ENCODE measurements at places on chromosomes 5 and 9.

DNA sequence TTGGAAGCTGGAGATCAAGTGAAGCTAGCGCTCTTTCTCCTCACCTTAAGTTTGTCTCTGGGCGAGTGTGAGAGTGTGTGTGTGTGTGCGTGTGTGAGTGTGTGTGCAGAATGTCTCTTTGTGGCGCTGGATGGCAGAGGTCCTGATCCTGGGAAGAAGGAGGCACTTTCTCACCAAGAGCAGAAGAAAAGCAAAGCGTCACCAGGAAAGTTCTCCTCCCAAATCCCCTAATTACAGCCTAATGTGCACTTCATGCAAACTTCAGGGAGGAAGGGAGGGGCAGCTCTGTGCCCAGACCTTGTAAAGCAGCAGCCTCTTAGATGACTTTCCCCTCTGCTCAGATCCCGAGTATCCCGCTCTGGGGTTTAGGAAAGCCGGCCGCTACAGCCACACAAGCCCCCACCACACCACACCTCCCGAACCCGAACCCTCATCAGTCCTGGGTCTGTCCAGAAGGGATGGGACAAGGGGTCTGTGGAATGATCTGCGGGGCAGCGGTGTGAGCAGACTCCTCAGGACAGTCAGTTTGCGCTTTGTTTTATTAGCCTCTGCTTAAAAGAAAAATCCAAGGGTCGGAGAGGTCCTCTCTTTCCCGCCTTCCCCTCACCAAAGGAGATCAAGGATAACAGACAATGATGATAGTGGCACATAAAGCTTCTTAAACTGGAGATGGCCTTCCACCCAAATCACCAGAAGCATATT lies at the start of gene HAPLN1:
Gene HAPLN1, minus strand, starts transcription at position 20 of the 702 bp plus-strand sequence. CDS start 47,332 bp downstream, outside the sequence.
- no peak for DNase-seq

DNA sequence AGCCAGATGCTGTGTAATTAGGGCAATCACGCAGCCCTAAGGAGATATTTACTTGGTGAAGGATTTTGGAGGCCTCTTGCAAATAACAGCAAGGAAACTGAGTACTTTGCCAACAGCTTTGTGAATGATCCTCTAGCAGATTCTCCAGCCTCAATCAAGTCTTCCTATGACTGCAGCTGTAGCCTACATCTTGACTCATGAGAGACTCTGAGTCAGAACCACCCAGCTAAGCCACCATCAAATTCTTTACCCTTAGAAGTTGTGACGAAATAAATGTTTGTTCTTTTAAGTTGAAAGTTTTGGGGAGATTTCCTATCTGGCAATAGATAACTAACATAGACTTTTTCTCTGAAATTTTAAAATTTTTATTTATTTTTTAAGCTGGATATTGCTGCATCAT lies 237.6 kb upstream of the CCNH start:
- DNase-seq: no peak

DNA sequence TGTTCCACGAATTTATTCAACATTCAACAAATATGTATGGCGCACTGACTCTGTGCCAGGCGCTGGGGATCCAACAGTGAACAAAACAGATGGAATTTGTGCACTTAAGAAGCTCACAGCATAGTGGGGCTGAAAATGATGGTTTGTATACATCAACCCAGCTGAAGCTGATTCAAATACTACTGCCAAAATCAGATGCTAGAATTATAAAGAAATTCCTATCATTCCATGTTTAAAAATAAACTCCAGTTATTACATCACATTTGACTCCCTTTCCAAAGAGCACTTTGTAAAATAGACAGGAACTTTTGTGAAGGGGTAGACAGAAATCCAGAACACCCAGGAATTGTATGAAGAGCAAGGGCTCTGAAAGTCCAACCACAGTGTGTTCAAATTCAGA lies 54.1 kb downstream of the ZNF608 start:
- DNase-seq: no peak

DNA sequence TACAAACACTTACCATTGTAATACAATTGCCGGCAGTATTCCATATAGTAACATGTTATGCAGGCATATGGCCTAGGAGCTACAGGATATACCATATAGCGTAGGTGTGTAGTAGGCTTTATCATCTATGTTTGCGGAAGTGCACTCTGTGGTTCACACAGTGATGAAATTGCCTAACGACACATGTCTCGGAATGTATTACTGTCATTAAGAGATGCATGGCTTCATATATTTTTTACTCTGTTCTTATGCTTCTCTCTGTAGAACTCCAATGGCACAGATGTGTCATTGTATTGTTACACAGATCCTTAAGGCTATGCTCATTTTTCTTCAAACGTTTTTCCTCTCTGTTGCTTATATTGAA lies 19.2 kb upstream of the ANKRD18A start:
- DNase-seq: no peak

DNA sequence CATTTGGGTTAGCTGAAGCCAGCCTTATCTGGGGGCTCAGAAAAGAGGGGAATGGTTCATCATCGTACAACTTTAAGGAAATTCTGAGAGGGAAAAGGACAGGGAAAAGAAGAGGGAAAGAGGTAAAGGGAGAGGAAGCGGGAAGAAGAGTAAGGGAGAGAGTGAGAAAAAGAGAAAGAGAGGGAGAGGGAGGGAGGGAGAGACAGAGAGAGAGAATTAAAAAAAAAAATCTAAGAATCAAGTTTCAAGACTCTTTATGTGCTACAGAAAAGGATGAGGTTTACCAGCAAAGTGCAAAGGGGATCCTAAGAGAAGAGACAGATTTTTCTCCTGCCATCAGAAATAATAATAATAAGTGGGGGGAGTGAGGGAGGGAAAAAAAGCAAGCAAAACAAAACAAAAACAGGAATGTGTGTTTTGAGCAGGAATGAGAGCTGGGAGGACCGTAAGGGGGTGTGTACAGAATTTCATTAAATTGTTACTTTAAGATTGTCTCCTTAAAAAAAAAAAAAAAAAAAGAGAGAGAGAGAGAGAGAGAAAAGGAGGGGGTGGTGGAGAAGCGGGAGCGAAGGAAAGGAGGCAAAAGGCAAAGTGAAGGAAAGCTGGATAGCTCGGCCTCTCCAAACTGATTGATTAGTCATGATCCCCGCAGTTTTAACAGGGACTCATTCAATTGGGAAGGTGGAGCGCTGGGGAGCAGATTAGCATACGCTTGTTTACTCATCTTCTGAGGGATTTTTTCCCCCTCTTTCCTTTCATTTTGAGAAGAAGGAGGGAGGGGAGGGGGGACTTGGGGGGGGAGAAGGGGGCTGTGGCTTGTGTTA lies 438 bp upstream of the PAPPA start:
- no peak for DNase-seq
